Thymus (tissue), 14 donors: ENCODE measurements at places on chromosomes 12 and 14. TPM values are rescaled to one million over a fixed set of nuclear protein-coding genes. Genes with fewer than 3 reads are reported as not detected.

Gene CCDC38
- 0.07 TPM for polyA plus RNA-seq

Gene LIN7A
- polyA plus RNA-seq, result 0.57 TPM

Gene ABHD4
- polyA plus RNA-seq, result 9.3 TPM

Gene TAS2R14
- polyA plus RNA-seq, result 5.3 TPM

Gene CLEC12A
- polyA plus RNA-seq, result 6.8 TPM

Gene NEUROD4
- 0.07 TPM for polyA plus RNA-seq

Gene ACSS3
- polyA plus RNA-seq, result 2.0 TPM

Gene COX8C
- not detected for polyA plus RNA-seq

Gene SUPT16H
- polyA plus RNA-seq, result 64.5 TPM

Gene SIX1
- 21.4 TPM for polyA plus RNA-seq

Gene OAS2
- polyA plus RNA-seq, result 29.8 TPM

Gene TPPP2
- polyA plus RNA-seq, result 0.30 TPM

Gene SLC17A8
- 0.37 TPM for polyA plus RNA-seq

Gene TIGAR
- 10.7 TPM for polyA plus RNA-seq

Gene HHIPL1
- 0.23 TPM for polyA plus RNA-seq

Gene DNAL1
- 4.1 TPM for polyA plus RNA-seq

Gene SERPINA9
- 0.59 TPM for polyA plus RNA-seq

Gene TAS2R50
- polyA plus RNA-seq, result not detected
